HEK293T (cell line): ENCODE measurements at places on chromosomes 2 and 18.

GRCh38 chr2:105828558-105828957 is 83.8 kb downstream of the NCK2 start:
- no peak for DNase-seq

GRCh38 chr2:177464549-177464948 is 72.0 kb downstream of the AGPS start:
- no peak for DNase-seq

GRCh38 chr2:165376571-165376975 is 92.9 kb upstream of the CSRNP3 start:
- DNase-seq: no peak

GRCh38 chr18:46334868-46335281 is 230.7 kb downstream of the HAUS1 start:
- peak; percentile 22 for DNase-seq

DNA sequence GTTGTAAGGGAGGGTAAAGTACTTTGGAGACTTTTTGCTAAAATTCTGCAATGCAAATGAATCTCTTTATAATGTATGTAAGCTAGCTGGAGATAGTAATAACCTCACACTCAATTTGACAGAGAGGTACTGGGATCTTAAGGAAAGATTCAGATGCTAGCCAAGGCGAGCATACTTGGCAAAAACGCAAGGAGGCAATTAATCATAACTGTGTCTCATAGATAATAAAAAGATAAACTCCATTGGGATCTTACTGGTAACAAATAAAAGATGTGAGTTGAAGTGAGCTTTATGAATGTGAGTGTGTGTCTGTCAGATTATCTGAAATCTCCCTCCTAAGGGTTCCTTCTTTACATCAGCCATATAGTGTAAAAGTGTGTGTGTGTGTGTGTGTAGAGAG is 533.0 kb downstream of the TMX3 start:
- no peak for DNase-seq

GRCh38 chr2:141805302-141805701 is 325.5 kb downstream of the LRP1B start:
- no peak for DNase-seq

DNA sequence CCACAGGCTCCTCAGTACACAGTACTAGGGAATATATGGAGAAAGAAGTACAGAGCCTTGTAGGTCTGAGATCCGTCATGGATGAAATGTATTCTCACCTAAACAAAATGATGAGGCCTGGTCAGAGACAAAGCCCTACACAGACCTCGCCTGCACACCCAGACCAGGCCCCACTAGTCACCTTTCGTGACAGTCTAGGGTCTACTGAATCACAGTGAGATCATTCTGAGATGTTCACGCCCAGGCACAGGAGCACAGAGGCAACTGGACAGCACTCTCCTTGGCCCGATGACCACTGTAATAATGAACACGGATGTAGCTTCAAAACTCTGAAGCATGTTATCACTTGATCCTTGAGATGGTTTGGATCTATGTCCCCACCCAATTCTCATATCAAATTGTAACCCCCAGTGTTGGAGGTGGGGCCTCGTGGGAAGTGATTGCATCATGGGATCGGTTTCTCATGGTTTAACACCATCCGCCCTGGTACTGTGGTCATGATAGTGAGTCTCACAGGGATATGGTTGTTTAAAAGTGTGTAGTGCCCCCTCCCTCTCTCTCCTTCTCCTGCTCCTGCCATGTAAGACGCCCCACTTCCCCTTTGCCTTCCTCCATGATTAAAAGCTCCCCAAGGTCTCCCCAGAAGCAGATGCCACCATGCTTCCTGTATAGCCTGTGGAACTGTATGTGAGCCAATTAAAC is 15.1 kb downstream of the DOCK10 start:
- no peak for DNase-seq
